OCI-LY7 (cell line): ENCODE measurements at places on chromosomes 16 and 17. TPM values are rescaled to one million over a fixed set of nuclear protein-coding genes. Genes with fewer than 3 reads are reported as not detected.

Gene DNAH3
- not detected in 2 replicates for total RNA-seq

Gene CX3CL1
- total RNA-seq = not detected in 2 replicates

Gene TEKT5
- total RNA-seq = 0.74 and 1.00 TPM in 2 replicates

DNA sequence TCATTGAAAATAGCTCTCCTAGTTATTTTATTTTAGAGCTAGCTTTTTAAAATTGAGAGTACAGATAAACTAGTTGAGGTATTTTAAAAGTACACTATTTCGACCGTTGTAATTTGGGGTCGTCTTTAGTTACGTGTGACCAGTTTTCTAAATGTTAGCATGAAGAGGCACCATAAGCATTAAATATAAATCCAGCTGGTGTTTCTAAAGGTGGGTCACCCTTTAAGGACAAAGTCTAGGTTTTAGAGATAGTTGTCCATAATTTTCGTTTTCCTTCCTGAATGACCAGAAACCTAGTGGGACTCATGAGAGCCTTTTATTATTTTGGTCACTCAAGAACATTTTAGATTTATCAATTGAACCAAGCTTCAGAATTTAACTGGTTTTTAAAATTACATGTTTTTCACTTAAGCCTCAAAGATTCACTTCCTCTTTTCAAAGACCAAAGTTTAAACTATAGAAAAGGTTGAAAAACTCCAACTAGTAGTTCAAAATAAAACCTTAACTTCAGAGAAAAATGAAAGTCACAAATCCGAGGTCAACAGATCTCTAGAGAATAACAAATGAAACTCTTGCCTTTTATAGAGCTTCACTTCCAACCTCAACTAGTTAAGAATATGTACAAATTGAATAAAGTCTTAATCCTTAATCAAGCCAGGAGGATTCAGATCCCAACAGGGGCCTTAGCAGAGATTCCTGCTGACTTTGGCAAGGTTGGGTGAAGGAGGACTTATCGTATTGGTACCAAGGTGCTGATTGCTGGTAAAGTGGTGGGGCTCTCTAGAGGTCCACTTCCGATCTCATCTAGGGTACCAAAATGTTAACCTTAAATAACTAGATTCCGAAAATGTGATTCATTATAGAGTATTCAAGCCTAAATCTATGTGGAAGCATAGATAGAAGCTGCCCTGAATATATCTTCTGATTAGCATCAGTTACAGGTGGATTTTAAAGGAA is 32.5 kb downstream of the PHKB start:
- peak; percentile 64 for DNase-seq

DNA sequence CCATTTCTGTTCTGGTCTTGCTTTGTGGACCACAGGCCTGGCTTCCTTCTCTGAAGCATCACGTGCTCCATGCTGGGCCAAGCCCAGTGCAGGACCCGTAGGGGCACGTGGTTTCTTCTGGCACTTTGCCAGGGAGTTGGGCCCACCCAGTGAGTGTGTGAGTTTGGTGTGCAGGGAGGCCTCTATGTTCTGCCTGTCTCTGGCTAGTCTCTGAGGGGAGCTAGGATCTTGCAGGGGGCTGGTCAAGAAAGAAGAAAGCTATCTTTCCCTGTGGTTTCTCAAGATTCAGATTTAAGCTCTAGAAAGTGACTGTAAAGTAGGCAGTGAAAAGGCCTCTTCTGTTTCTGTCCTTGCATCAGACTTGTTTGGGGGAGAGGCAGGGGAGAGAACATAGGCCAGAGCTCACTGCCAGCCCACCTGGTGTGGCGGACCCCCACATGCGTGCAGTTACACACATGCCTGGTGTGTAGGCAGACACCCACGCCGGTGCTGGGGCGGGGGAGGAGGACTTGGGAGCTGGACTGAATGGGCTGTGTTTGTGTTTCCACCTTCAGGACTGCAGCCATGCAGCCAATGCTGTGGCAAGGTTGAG is 11.8 kb downstream of the LASP1 start:
- peak; percentile 87 for DNase-seq

DNA sequence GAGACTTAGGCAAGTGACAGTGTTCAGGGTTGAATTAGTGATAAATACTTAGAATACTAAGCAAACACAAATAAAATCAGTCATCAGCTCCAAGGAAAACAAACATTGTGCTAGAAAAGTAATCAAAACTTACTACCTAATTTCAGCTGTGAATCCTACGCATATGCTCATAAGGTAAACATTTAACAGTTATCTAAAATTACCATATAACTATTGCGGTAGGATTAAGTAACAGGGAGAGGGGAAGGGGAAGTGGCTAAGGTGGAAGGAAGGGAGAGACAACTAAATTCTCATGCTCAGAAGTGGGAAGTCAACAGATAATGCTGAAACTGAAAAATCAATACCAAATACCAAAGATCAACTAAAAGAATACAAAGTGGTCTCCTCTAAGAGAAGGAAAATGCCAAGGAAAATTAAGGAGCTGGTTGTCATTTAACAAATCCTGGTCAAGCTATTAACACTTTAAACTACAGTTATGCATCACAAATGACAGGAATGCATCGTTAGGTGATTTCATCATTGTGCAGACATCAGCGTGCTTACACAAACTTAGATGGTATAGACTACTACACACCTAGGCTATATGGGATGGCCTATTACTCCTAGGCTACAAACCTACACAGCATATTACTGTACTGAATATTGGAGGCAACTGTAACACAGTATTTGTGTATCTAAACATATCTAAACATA is 20.0 kb downstream of the USP32 start:
- no peak for DNase-seq

DNA sequence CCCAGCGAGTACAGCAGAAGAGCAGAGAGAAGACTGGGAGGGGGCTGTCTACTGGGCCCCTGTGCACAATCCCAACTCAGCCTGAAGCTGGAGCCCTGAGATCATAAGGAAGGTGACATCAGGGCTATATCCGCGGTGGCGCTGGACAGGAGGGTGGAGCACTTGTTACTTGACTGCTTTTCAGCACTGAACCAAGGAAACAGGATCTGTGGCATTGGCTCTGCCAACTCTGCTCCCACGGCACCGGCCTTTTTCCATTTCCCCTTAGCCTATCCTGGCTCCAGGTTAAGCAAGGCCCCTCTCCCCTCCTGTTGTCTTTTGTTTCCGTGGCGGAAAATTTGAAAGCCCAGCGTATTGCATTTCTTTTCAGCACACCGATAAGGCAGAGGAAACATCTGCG is 125.0 kb upstream of the IRX3 start:
- DNase-seq = no peak

DNA sequence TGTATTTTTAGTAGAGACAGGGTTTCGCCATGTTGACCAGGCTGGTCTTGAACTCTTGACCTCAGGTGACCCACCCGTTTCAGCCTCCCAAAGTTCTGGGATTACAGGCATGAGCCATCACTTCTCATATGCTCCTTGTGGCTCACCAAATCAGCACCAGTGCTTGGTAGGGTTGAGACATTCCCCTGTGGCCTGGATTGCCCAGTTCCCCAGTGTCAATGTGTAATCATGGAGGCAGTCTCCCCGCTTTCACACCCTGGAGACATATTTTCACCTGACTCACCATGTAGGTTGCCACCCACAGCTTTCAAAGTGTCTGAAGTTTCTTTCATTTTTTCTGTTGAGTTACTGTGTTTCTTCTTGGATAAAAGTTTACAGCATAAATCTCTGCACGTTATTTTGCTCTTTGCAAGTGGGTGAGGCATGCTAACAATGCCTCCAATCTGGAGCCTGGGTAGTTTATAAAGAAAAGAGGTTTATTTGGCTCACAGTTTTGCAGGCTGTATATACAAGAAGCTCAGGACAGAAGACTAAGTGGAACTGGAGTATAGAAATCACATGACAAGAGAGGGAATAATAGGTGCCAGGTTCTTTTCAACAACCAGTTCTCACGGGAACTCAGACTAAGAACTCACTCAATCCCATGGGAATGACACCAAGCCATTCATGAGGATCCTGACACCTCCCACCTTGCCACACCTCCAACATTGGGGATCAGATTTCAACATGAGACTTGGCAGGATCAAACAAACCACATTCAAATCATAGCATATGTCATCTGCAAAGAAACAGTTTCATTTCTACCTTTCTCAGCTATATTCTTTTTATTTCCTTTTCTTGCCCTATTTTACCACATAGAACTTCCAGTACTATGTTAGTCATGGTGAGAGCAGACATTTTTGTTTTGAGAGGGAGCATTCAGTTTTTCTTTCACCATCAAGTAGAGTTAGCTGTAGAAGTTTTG is 113.2 kb downstream of the PHKB start:
- DNase-seq = peak; percentile 10

DNA sequence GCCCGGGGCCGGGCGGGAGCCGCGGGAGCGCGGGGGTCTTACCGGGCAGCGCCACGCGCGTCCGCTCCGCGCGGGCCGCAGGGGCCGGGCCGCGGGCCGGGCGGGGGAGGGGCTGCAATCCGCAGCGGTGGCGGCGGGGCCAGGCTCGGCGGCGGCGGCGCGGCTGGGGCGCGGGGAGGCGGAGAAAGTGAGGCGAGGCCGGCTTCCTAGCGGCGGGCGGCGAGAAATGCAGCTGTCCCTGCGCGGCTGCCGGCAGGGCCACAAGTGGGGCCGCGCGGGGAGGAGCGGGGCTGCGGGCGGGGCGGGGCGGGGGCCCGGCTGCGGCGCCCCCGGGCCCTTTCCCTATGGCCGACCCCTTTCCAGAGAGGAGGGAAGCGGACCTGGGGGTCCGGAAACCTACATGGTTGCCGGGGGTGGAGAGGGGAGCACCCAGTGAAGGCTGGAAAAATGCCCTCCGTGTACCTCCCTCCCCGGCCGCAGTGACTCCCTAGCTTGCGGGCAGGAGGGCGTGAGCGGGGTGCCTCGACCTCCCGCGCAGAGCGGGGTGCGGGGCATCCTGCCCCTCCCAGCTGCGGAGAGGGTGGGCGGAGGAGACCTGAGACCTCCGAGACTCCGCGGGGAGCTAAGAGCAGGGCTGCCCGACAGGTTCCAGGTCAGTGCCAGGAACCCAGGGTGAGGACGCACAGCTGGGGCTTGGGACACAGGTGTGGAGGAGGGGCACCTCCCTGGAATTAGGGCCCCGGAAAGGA is at the start of gene CUEDC1:
CUEDC1 (minus strand) TSS at position 230 of the 749 bp plus-strand sequence. CDS start 69,848 bp downstream, outside the sequence.
- peak; percentile 46 for DNase-seq

DNA sequence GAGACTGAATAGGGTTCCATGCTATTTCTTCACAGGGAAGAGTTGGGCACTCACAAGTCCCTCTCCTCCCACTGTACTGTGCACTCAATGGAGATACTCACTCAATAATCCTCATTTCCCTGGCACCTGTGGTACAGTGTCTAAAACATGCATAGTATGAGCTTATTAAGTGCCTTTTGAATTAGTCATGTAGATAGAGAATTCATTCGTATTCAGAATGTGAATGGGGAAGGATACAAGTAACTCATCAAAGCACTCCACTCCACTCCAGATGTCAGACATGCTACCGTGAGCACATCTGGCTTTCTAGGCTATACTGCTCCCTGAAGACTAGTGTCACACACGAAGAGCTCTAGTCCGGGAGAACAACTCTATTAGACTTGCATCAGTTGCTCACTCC is 6.3 kb downstream of the C17orf75 start:
- DNase-seq = no peak
